SK-MEL-5 (cell line): ENCODE measurements at places on chromosomes 13 and 19. TPM values are rescaled to one million over a fixed set of nuclear protein-coding genes. Genes with fewer than 3 reads are reported as not detected.

GRCh38 chr19:40641281-40641680 is 40.1 kb downstream of the LTBP4 start:
- no peak for DNase-seq

- peak; percentile 32 for DNase-seq
These were observed 5.3 kb downstream of the TMPRSS9 start for GRCh38 chr19:2365201-2365970.

GRCh38 chr13:101098873-101099272 is 317.4 kb downstream of the NALCN start:
- DNase-seq = no peak

GRCh38 chr13:32305646-32306045 is 9.5 kb downstream of the ZAR1L start:
- DNase-seq = no peak

GRCh38 chr13:36910545-36910944 is 9.5 kb downstream of the SMAD9 start:
- DNase-seq = peak; percentile 10

DNA sequence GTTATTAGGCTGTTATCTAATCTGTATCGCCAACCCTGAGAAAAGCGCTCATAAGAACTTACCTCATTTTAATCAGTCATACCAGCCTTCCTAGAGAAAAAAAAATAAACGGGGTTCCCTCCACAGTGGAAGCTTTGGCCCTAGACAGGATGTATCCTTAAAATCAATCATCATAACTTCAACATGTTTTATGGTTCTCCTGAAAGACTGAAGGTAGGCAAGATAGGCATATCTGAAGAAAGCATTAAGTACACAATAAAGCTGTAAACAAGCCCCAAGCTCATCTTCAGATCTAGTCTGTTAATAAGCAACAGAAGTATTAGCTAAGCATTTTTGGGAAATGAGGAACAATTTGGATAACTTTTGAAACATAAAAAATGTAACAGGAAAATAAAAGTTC is 18.7 kb upstream of the SERP2 start:
- DNase-seq = no peak

DNA sequence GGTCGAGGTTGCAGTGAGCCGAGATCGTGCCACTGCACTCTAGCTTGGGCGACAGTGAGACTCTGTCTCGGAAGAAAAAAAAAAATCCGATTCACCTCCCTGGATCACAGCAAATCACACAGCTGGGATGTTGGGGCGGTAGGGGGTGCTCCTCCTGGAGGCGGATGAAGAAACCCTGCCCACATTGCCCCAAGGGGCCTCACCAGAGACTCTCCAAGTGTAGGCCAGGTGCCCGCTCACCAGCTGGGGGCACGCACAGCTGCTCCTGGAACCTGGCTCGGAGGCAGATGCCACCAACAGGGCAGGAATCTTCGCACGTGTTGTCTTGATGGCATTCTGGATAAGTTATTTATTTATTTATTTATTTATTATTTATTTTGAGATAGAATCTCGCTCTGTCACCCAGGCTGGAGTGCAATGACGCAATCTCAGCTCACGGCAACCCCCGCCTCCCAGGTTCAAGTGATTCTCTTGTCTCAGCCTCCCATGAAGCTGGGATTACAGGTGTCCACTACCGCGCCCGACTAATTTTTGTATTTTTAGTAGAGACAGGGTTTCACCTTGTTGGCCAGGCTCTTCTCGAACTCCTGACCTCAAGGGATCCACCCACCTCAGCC is 3.1 kb downstream of the UQCR11 start:
- no peak for DNase-seq

DNA sequence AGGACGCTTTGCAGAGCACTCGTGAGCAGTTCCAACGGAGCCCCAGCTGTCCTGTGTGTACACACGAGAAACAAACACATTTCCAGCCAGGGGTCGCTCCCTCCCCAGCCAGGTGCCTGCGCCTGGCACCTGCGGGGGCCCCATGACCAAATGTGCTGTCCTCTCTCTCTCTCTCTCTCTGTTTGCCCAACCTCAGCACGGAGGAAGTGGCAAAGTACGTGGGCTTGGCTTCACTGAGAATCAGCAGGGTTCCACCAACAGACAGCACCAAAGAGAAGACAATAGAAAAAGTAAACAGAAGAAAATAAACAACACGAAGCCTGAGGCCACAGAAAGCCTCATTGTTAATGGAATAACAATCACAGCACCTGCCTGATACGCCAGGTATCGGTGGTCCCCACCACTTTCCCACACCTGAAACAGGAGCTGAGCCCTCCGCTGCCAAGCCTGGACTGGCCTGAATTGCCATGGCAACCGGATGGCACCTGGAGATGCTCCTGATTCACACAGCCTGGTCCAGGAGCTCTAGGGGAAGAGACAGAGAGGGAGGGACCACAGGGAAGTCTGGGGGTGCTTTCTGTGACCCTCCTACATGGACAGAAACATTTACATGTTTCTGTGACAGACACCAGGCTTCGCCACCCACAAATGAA is 103.9 kb upstream of the CACNA1A start:
- no peak for DNase-seq

DNA sequence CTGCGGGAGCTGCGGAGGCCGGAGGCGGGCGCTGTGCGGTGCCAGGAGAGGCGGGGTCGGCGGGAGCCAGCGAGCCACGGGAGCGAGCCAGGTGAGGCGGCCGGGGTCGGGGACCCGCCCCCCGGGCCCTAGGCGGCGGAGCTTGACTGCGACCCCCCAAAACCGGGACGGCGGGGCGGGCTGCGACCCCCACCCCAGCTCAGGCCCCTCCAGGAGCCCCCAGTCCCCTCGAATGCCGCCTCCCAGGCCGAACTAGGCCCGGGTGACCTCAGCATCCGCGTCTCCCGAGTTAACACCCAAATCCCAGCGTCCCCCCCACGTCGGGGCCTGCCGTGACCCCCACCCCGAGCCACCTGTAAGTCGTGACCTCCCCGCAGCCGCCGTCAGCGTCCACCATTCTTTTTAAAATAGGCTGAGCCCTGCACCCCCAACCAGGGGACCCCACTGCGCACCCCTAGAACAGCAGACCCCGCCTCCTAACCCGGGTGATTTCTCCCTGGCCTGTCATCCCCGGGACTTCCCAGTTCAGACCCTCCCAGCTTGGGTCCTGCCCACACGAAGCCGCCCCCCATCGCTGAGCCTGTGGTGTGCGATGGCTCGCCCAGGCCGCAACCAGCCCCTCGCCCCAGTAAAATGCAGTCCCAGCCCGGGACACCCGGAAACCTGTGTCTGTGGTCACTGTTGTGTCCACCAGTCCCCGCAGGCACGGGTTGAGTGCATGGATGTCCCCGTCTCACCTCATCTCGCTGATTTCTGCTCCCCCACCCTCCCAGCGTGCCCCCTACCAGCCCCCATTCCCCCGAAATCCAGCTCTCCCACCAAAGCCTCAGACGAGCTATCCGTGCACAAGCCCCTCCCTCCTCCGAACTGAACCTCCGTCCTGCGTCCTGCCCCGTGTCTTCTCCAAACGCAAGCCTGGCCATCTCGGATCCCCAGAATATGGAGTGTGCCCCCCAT is 551 bp downstream of the FZR1 start:
- no peak for DNase-seq

DNA sequence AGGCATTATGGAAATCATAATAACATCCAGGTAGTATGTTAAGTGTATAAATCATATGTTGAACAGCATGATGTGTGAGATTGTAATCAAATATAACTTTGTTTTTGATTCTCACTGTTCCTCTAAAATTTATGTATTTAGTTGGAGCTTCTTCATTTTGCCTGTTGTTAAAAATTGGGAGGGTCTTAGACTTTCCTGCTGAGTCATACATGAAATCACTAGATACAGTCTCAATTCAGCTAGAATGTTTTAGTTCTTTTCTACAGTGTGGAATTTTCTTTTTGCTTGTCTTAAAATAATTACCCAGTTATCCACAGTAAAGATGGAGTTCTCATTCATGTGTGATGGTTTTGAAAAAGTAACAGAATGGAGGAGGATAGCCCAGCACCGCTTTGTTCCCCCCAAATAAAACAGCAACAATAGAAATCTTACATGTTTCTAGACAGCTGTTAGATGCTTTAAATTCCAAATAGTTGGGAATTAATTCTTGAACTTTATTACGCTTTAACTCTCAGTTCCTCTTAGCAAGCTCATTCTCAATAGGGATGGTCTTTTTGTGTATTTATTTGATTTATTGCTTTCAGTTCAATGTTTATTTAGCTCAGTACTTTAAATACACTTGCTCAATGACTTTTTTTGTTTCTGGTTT is 109.5 kb downstream of the PDS5B start:
- no peak for DNase-seq

GRCh38 chr13:53683608-53684007 is 655.0 kb downstream of the OLFM4 start:
- DNase-seq = no peak

DNA sequence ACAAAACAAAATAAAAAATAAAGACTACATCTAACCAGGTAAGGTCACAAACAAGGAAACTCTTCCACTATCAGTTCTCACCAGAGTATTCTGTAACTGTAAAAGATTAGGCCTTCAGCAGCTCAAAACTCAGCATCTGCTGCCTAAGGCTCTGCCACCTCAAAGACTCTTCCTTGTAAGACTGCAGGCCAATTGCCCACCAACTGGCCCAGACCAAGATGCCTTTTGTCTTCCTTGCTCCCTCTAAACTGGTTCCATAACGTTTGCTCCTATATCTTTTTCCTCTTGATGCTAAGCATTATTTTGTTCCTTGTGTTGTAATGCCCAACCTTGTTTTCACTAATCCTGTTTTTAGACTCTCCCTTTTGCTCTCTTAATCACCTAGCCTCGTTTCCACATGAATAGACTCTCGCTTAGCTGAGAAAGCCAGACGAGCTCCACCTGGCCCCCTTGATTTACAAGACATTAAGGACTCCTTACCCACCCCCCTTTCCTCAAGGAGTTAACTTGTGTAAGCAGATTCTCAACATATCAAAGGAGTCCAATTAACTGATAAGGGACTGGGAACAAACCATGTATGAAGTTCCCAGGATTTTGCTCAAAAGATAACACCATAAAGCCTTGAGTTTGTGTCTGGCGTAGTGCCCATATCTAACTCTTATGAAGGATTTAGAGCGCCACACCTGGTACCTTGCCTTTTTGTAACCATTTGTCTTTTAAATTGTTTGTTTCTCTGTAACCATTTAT is 1.5 kb downstream of the ZNF814 start:
- DNase-seq = no peak

DNA sequence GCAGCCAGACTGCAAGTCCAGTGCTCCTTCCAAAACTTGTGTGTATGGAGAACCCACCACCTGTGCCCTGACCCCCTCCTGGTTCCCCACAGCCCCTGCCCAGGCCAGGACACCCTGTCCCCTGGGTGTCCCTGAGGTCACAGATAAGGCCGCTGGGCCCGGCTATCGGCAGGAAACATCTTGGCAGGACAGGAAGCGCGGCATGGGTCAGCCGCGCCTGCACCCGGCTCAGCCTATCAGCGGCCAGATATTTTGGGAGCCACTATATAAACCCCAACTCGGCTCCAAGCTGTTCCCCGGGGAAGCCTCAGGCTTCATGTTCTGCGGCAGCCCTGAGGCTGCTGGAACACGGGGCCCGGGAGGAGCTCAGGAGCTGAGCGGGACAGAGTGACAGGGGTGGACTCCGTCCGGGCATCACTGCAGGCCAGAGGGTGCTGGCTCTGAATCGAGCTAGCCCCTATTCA is 60.8 kb downstream of the AP1M1 start:
- no peak for DNase-seq

DNA sequence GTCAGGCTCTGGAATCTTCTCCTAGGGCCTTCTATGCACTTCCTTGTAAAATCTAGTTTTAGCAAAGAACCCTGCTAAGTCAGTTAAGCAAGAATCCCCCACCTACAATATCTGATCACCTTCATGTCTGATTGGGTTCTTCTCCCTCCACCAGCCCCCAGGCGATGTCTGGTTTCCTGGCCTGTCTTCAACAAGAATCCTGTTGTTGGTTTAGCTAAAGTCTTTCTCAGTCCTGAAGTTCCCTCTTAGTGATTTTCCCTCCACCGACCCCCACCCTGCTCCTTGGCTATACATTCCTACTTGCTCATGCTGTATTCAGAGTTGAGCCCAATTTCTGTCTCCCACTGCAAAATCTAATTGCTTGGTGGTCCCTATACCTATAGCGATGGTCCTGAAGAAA is 35.2 kb upstream of the SLC46A3 start:
- no peak for DNase-seq

- DNase-seq = no peak
These were observed 33.9 kb upstream of the FRY start for GRCh38 chr13:31997641-31998040.

DNA sequence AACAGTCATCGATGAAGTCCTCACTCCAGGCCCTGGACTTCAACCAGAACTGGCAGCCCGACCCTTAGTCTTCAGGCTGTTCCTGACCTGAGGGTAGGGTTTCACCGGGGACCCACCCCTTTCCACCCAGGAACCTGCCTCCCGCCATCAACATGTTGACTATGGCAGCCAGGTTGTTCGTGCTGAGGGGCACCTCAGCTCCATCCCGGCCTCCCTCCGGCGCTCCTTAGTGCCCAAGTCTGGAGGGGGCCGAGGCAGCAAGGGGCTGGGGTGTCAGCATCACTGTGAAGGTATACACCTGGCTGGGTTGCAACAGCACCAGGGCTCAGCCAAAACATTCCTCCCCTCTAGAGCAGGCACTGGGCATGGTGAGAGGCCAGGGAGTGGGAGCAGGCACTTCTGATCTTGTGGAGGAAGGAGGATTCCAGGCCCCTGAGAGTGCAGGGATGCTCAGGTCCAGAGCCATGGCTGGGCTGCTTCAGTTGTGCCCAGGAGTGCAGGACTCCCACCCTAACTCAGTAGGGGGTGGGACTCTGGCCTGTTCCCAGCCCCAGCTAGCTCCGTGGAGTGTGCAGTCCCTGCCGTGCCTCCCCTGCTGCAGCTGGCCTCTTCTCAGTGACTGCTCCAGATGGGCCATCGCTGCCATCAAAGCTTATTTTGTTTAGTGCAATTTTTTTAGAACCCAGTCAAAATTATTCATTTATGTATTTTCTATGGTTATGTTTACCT is 1445.9 kb downstream of the PCDH9 start:
- DNase-seq = no peak

Gene KCNRG
- total RNA-seq = 0.80 and 1.7 TPM in 2 replicates

Gene KIR3DL1
- not detected in 2 replicates for total RNA-seq

Gene SMIM44
- total RNA-seq = not detected in 2 replicates

Gene TSHZ3
- total RNA-seq = 2.5 and 3.8 TPM in 2 replicates

Gene STOML3
- total RNA-seq = 0.13 TPM in 1 of 2 replicates, not detected in the other

Gene RASL11A
- 0.27 and 1.7 TPM in 2 replicates for total RNA-seq

Gene SBSN
- total RNA-seq = 0.11 TPM in 1 of 2 replicates, not detected in the other

Gene PEAK3
- total RNA-seq = not detected in 2 replicates

Gene IGFL1
- not detected in 2 replicates for total RNA-seq

Gene ZNF808
- 8.9 and 14.2 TPM in 2 replicates for total RNA-seq

Gene SLITRK5
- 0.24 TPM in 2 replicates for total RNA-seq

Gene ZSWIM9
- 1.3 and 1.8 TPM in 2 replicates for total RNA-seq

Gene SBK2
- total RNA-seq = not detected in 2 replicates

Gene ICAM5
- total RNA-seq = 0.29 and 0.66 TPM in 2 replicates

Gene PBX4
- 0.34 and 0.96 TPM in 2 replicates for total RNA-seq

Gene C1QTNF9
- not detected in 2 replicates for total RNA-seq

Gene ODAD3
- 0.08 TPM in 1 of 2 replicates, not detected in the other for total RNA-seq
